Natural killer cell treated with Interleukin-12 subunit alpha and Interleukin-12 subunit beta and Interleukin-15 and Interleukin-18, amount 100 ng/mL, for 72 hours (primary cell): ENCODE measurements at places on chromosomes 2 and 18.

GRCh38 chr2:112605926-112606325 is 21.5 kb downstream of the CHCHD5 start:
- DNase-seq = no peak

GRCh38 chr2:235498541-235498940 is 4.7 kb downstream of the AGAP1 start:
- no peak for DNase-seq

GRCh38 chr2:163347982-163348856 is 387.6 kb downstream of the FIGN start:
- DNase-seq = no peak

DNA sequence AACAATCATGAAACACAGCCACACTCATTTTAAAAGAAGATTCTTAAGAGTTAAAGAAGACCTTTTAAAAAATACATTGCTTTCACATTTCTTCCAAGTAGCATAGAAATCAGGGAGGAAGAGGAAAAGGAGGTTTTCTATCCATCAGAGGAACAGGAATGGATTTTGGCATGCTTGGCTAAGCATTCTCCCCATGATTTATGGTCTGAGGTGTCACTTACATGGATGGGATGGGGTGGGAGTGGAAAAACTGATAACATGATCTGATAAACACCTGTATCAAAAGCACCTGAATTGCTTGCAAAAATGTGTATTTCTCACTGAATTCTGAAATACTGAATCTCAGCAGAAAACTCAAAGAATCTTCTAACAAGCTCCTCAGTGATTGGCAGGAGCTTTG is 265.9 kb downstream of the NRXN1 start:
- no peak for DNase-seq

GRCh38 chr2:239897596-239898235 is 127.4 kb downstream of the NDUFA10 start:
- no peak for DNase-seq

- DNase-seq = no peak
Measured at GRCh38 chr18:923144-923866, 18.6 kb downstream of the ADCYAP1 start.

DNA sequence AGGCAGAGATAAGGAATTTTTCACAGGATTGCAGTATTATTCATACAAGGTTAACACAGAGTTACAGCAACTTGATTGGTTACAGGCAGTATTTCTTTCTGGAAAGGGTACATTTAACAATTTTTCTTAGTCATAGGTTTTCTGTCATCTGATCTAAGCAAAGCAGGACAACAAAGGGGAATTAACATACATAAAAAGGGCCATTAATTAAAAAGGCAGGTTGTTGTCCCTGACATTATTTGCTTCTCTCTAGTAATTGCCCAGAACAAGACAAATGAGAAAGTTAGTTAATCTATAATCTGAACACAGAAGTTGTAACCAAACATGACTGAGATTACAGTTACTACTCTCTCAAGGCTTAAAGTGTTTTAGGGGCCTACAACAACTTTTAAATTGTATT is 291.4 kb upstream of the LRRTM4 start:
- DNase-seq = no peak

- DNase-seq = no peak
Measured at GRCh38 chr2:235627682-235628081, 133.8 kb downstream of the AGAP1 start.

- no peak for DNase-seq
Measured at GRCh38 chr2:52934323-52934898, 833.2 kb upstream of the CHAC2 start.

GRCh38 chr2:202514732-202515131 is 120.0 kb upstream of the FAM117B start:
- no peak for DNase-seq
